ENCODE measurements at places on chromosomes 2 and 18.

DNA sequence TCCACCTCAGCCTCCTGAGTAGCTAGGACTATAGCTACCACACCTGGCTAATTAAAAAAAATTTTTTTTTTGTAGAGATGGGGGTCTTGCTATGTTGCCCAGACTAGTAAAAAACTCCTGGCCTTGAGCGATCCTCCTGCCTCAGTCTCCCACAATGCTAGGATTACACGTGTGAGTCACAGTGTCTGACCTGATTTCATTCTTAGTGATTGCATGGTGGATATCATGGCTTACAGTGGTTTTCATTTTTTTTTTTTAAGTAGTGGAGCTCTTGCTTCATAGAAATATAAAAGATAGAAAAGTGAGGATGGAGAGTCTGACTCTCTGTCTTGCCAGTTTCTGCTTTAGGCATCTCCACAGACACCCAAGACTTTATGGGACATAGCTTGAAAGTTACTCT lies 83.6 kb downstream of the CDC42EP3 start:
- no peak for DNase-seq

- DNase-seq: no peak
Observed at GRCh38 chr2:173961346-173961705, 3.8 kb downstream of the SP3 start.

DNA sequence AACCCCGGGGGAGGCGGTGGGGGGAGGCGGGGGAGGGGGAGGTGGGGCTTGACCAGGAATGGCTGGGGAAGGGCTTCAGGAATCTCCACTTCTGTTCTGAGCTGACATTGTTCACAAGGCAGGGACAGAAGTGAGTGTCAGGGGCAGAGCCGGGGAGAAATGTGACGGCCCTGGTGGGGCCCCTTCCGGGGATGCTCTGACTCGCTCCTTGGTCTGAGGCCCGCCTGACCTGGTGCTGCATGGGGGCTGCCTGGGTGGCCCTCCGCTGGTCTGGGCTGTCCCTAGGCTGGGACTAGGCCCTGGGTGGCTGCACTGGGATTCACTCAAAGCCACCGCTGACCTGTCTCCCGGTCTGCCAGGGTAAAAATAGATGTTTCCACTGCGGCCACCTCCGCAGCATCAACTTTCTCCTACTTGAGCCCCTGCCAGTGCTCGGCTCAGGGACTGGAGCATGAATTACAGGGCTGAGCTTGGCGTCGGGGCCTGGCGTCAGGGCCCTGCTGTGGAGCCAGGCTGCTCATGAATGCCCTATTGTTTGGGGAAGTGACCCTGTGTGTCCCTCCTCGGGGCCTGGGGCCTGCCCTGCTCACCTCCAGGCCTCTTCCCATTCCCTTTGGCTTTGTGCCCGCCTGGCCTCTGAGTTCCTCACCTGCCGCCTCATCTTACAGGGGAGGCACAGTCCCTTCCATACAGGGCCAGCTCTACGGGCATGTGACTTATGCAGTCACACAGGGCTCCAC lies 247.5 kb downstream of the DYSF start:
- no peak for DNase-seq

DNA sequence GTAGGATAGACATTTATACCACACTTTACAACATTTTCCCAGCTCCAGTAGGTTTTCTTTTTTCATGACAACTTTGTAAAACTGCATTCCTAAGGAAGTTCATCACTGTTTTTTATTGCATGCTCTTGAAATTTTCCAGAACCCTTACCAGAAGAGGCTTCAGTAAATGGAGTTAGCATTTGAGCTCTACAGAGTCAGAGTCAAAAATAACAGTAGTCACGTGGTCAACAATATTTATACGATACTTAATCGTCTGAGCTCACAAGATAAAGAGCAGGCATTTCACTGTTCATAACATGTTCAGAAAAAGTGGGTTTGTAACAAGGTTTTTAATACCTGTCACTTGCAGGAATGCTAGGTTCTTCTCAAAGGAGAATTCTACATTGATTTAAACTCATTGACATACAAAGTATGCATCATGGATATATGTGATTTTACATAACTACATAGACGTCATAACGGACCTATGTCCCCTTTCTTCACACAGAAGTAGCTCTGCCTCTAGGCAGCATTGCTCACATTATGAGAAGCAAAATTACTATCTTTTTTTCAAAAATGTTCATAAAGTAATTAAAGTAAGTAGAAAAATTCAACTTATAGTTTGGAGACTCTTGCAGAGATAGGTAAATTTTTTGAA lies 187.0 kb upstream of the COL3A1 start:
- peak; percentile 80 for DNase-seq

DNA sequence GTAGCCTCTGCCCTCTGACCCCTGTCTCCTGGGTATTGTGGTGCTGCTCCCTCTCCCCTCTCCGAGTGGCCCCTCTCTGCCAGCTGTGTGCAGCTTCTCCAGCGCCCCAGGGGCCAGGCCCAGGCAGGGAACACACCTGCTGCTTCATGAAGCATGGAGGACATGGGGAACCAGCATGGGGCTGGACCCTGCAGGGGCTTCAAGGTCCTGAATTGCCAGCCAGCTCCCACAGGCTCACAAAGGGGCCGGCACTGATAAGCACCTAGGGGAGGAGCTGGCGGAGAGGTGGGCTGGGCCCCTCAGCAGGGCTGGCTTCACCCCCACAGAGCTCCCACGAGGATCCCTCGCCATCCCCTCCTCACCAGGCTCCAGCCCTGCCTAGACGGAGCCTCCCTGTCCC lies 77.4 kb upstream of the GPC1 start:
- DNase-seq: no peak

GRCh38 chr2:161386228-161386824 lies 29.8 kb upstream of the TBR1 start:
- DNase-seq: no peak

All from HCEC 1CT (cell line).